Fibroblast of pulmonary artery (primary cell): ENCODE measurements at places on chromosomes 4 and X.

DNA sequence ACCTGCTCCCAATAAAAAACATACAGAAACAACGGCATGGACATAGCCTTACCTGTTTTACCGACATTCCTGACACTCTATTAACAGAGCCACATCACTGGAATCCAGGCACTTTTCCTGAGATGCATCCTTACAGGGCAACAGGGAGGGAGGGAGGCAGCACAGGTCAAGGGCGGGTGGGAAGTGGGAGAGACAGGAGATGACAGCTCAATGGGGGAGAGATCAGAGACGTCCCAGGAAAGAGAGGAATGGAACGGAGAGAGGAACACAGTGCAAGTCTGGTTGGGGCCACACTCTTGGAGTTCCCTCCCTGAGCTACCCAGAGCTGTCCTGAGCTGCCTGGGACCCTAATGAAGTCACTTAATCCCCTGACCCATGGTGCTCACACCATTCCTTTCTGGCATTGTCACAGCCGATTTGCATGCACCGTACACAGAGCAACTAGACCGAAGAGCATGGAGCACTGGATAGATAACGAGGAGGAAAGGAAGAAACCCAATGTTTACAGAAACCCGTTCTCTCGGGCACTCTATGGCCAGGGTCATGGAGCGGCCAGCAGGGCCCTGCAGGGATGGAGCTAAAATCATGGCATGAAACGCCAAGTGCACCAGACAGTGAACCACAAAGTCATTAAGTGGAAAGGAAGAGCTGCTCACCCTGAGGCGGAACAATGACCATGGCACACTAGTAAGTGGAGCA is 93.1 kb downstream of the NSUN7 start:
- no peak for DNase-seq

DNA sequence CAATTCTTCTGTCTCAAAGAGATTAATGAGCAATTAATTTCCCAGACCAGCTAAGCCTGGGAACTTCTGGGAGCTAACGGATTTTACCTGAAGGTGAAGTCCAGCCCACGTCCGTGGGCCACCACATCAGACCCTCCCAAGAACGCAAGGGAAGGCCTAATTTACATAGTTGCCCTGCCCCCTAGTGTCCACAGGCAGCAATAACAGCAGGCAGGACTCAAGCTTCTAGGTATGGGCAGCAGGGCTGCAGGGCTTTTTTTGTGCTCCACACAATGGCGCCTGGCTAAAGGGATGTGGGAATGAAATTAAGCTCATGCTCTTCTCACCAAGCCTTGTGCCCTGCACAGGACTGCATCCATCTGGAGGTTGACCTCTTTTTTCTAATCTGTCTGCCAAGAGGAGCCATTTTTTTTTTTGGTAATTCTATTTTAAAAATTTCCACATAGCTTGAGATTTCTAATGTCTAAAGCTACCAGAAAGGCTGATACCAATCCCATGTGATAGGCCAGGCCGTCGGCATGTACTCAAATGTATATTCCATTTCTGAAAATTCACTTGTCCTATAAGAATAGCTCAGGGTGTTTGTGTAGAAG is 111.9 kb upstream of the TMEM164 start:
- DNase-seq: peak; percentile 70

DNA sequence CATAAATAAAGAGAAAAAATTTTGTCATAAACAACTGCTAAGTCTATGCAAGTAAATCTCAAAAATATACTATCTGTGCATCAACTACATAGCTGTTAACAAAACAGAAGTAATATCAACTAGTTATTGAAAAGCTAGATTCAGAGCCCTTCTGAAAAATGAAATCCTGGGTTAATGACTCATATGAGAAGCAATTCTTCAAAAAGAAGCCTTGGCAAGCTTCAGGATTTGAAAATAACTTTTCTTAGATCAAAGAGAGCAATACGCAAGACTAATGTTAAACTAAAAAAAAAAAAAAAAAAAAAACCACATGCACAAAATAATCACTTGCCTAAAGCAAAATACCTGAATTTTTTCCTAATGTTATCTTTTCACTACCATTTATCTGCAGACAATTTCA is 566.1 kb upstream of the BOD1L1 start:
- DNase-seq: no peak

- no peak for DNase-seq
Measured at GRCh38 chr4:104571341-104571740, 76.6 kb upstream of the CXXC4 start.

- DNase-seq: no peak
Measured at GRCh38 chr4:10441512-10441911, 15.7 kb downstream of the ZNF518B start.

DNA sequence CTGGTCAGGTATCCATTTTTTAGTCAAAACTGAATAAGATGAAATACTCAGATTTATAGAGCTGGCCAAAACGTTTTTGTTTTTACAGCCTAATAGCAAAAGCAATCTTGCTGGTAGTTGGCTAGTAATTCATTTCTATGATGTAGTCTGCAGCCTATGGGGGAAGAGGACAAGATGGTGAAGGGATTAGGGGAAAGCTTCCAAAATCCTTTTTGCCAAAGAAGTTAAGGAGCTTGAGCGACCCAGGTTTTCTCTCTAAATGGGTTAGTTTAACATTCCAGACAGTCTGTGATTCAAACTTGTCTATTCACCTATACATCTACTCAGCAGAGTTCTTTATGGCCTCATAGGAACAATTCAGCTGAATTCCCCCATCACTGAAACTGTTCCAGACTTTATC is 89.8 kb upstream of the SPRY1 start:
- DNase-seq: no peak

GRCh38 chr4:169811476-169811875 is 53.7 kb upstream of the HPF1 start:
- peak; percentile 29 for DNase-seq

DNA sequence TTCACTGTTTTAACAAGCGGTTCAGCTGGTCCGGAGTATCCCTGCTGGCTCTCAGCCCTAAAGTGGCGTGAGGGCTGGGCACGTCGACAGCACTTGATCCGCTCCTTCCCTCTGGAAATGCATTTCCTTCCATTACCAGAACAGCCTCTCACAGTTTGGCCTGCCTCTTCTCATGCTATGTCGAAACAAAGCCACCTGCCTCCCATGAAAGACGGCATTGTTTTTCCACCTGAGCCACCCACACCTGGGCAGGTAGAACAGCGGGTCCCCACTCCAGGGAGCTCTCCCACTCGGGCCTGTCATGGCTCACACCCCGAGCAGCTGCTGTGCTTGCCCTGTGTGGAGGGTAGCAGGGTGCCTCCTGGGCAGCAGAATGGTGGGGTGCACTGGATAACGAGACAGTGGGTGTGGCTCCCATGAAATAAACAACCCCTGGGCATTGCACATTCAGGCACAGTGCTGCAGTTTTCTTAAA is 86.2 kb downstream of the FHDC1 start:
- DNase-seq: no peak

- DNase-seq: no peak
Measured at GRCh38 chrX:38006291-38006690, at the start of gene SYTL5. Gene SYTL5 (plus strand): TSS chrX:38006553. CDS start chrX:38033890, 27,337 bp downstream.

GRCh38 chrX:122026665-122027064 is 979.3 kb downstream of the GLUD2 start:
- DNase-seq: no peak

- no peak for DNase-seq
Measured at GRCh38 chr4:6524436-6524835, 50.6 kb upstream of the MAN2B2 start.

DNA sequence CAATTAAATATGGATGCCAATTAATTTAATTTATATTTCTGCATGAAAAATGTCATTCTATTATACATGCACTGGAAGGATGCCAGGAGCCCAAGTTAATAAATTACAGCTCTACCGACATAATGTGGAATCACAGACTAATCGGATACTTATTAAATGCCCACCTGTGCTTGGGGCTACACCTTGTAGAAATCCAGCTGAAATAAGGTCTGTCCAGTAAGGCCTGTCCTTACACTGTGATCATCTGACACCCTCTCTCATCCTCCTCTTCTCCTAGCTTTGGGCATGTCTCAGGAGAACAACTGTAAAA is 6.0 kb upstream of the SHISA3 start:
- DNase-seq: no peak

DNA sequence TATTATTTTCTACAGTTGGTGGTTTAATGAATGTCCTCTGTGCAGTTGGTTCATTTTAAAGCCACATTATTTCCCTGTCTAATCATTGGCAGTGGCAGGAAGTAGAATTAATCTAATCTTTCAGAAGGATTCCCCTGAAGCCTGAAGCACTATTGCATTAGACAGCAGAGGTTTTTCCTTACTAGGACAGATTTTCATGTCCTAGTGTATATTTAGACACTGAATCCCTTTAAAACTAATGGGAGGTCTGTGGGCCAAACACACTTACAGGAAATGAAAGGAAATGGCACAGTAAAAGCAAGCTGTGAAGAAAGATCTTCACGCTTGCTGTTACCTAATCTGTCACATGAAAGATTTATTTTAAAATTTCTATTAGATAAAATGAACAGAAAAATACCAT is 165.2 kb downstream of the SLC39A8 start:
- DNase-seq: peak; percentile 58
